COLO829 (cell line): ENCODE measurements at places on chromosomes 2 and 18.

GRCh38 chr2:147173798-147174197, 671.0 kb upstream of the ACVR2A start:
- DNase-seq: no peak

GRCh38 chr18:11259469-11260150, 110.2 kb upstream of the PIEZO2 start:
- no peak for DNase-seq

DNA sequence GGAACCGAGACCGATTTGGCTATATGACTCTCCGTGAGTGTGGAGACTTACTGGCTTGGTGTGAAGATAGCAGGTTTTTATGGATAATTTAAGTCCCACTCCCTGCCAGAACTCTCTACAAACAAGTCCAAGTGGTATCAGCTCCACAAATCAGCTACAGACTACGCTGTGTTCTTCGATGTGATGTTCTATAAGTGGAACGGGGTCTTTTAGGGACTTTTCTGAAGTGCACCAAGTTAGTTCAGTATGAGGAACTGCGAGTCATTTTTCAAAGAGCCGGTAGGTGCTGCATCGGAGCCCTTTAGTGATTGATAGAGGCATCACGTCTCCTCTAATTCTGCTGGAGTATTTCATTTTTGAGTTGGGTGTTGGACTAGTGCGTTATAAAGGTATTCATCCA, 107.1 kb downstream of the TSHZ1 start:
- no peak for DNase-seq

GRCh38 chr2:69619725-69620124, 23.8 kb downstream of the AAK1 start:
- no peak for DNase-seq

DNA sequence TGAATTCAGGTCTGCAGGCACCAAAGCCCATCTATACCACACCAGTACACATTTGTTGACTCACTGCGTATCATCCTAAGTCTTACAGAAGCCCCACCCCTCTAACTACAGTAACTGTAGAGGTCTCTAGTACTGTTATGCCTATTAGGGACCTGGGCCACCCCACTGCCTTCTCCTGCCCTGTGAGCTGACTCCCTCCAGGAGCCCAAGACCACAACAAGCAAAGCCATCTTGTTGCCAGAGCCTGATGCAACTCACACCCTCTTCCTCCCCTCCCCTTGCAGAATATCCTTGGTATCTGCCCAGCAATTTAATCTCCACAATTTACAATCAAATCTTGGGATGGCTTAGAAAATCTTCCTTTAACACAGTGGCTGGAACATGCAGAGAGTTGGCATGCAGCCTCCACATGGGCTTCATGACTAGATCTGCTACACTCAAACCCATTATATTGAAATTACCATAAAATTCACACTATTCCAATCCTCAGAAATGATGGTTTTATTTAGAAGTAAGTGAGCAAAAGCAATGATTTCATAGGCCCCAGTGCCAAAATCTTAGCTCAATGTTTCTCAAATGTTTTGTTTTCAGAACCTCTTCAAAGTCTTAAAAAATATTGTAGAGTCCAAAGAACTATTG, 17.7 kb upstream of the CYP1B1 start:
- DNase-seq: no peak

GRCh38 chr2:184370954-184371353, 227.4 kb upstream of the ZNF804A start:
- DNase-seq: no peak

DNA sequence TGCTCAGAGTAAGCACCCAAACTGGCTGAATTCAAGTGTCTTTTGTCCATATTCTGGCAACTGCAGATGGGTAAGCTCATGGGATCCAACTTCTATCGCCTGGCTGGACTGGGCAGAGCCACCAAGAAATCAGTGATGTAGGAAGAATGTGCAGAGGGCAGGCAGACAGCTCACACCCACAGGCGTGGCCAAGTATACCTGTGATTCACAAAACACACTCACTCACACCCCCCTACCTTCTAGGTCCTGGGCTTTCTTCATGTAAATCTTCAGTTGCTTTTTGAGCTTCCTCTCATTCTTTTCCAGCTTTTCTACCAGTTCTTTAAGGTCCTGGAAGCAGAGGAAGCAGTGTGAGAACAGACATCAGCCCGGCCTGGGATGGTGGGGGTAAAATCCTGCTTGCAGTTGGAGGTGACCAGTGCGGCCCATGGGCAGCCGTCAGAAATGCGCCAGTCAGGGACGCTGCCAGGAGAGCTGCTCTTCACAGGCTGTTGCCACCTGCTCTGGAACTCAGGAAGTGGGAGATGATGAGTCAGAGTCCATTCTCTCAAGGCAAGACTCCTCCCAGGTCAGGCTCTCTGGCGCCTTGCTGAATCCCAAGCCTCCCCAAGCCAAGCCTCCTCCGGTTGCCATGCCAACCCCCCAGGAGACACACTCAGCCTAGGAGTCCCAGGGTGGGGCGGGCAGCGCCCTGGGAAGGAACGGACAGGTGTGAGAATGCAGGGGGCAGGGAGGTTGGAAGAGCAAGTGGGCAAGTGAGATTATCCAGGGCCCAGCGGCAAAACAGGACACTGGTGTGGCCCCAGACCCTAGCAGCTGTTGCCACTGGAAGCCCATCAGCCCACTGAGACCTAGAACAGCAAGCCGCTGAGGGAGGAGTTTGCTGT, 36.2 kb upstream of the ACAA2 start:
- DNase-seq: peak; percentile 65

- DNase-seq: peak; percentile 75
Observed at GRCh38 chr2:201908901-201909300, 102.6 kb downstream of the CDK15 start.

GRCh38 chr18:13374468-13375301, 156.1 kb downstream of the LDLRAD4 start:
- DNase-seq: no peak

- DNase-seq: no peak
Observed at GRCh38 chr2:206096876-206097275, 10.9 kb upstream of the INO80D start.

DNA sequence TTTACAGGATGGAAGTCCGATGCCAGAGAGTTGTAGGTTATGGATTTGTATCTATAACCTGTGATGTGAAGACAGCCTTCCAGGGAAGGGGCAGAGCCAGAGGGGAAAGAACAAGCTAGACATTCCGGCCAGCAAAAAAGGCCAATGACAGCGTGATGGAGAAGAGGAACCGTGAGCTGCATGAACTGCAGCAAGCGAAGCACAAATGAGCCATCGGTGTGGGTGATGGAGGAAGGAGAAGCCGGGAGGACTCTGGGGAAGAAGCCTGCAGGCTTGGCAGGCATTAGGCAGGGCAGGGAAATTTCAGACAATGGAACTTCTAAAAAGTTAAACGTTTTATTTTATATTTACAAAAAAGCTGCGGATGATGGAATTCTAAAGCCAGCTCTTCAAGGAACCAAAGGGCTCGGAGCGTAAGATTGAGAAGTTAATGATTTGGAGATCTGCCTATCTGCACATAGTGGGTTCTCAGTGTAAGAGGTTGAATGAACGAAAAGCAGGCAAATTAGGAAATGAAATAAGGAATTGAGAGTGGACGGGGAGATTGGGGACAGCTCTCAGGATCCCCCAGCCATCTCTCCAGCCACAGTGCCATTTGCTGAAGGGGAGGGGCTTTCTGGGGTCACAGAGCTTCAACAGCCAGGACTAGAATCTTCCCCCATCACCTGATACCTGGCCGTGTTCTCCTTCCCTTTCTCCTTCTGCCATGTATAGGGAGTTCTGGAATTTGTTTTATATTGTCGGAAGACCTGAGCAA, 28.4 kb downstream of the NGEF start:
- no peak for DNase-seq

DNA sequence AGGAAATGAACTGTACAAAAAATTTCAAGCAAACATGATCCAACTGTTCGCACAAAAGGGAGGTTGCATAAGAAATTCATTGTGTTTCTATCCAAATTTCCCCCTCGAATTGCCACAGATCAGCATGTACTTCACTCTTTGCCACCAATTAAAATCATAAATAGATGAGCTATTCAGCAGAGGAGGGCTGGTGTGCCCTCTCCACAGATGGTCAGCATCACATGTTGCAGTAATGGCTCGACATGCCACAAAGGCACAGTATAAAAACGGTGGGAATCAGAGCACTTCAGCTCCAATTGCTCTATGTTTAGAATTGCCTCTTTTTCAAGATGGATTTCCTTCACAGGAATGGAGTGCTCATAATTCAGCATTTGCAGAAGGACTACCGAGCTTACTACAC, at the start of gene G6PC2:
G6PC2 (plus strand) TSS at position 289 of the 400 bp plus-strand sequence; CDS start at position 330, 41 bp downstream.
- DNase-seq: no peak

DNA sequence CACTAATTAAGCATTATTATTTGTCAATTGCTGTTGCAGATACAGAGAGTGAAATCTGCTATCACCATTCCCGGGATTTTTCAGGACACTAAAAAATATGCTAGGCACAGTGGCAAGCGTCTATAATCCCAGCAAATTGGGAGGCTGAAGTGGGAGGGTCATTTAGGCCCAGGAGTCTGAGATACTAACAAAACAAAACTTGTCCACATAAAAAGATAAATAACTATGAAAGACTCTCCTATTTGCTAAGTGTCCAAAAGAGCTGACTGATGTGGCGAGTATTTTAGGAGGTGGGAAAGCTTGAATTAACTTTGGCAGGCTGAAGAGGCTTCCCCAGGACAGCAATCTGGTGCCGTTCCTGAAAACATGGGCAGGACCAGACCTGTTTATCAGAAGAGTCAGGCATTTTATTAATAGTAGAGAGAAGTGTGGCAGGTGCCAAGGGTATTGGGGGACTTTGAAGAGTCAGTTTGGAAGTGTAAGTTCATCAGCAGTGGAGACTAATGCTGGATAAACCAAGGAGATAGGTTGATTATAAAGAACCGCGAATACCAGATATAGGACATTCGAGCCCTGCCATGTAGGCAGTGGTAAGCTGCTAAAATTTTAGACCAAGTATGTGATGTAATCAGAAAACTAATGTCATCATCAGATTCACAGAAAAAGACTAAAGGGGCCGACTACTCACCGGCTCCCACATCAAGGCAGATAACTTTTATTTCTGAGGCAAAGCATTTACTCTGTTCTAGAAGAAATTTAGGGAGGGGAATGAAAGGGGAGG, 201.8 kb downstream of the EPHA4 start:
- no peak for DNase-seq

GRCh38 chr2:191202881-191203397, 42.3 kb upstream of the MYO1B start:
- no peak for DNase-seq

- DNase-seq: no peak
Observed at GRCh38 chr2:160144280-160144990, 55.6 kb downstream of the ITGB6 start.

DNA sequence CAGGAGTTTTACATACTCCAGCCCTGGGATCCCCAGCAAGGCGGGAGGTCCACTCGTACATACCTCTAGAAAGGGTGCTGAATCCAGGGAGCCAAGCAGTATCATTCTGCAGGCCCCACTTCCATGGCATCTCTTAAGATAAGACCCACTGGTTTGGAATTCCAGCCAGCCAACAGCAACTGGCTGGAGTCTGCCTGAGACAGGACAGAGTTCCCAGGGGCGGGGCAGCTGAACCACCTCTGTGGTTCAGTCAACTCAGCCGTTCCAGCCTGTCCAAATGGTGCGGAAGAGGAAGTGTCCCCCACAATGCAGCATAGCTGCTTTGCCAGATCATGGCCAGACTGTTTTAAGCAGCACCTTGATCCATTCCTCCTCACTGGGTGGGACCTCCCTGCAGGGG, 33.2 kb downstream of the ZNF892 start:
- no peak for DNase-seq

- DNase-seq: no peak
Observed at GRCh38 chr18:37322492-37323035, 243.0 kb downstream of the CELF4 start.

GRCh38 chr2:69742322-69742952, 503 bp downstream of the ANXA4 start:
- no peak for DNase-seq

DNA sequence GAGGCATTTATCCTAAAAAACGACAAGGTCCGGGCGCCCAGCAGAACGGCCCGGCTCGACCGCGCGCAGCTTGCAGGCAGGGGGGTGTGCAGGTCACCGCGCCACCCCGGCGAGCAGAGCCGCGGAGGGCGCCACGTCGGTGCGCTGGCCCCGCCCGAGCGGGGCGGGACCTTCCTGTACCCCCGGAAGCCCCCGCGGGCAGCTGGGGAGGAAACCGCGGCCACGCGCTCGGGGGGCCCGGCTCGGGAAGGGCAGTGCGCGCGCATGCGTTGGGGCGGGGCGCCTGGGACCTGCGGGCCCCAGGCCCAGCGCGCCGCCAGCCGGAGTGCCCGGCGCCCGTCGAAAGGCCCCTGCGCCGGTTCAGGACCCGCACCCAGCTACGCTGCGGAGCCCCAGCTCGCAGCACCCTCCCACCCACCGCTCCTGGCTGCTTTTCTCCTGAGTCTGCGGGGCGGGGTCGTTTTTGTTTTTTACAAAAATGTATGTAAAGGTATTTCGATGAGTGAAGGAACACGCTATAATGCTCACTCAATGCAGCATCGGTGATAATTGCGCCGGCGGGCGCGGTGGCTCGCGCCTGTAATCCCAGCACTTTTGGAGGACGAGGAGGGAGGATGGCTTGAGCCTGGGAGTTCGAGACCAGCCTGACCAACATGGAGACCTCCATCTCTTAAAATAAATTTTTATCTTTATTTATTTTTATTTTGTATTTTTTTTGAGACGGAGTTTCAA, 47.7 kb upstream of the POMC start:
- no peak for DNase-seq

- no peak for DNase-seq
Observed at GRCh38 chr2:212357606-212358005, 181.0 kb downstream of the ERBB4 start.

- no peak for DNase-seq
Observed at GRCh38 chr2:113041871-113042270, 10.8 kb downstream of the IL36B start.

DNA sequence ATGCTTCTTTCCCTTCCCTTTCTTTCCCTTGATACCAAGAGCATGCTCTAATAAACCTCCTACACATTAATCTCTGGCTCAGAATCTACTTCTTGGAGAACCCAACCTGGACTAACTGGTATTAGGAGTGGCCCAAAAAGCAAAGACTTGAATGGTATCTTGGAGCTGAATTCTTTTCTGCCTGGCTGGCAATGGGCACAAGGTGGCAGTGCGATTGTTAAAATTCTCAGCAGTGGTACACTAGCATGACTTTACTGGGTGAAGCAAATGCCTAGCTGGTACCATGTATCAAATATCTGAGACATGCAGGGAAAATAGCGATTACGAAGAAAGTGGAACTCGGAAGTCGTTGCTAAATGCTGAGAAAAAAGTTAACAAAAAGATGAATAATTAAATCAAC, 376.1 kb downstream of the XIRP2 start:
- DNase-seq: peak; percentile 11
